CD4-positive, alpha-beta memory T cell (primary cell): ENCODE measurements at places on chromosomes 2 and 18.

- DNase-seq, result no peak
Observed at GRCh38 chr2:54258166-54258565, 2.1 kb upstream of the TSPYL6 start.

GRCh38 chr18:45793264-45793965 lies 32.1 kb upstream of the SIGLEC15 start:
- DNase-seq, result no peak

GRCh38 chr2:239339241-239339640 lies 61.6 kb downstream of the HDAC4 start:
- no peak for DNase-seq

GRCh38 chr18:48862132-48862531 lies 88.6 kb downstream of the SMAD7 start:
- no peak for DNase-seq

- no peak for DNase-seq
Observed at GRCh38 chr2:238369591-238370040, 49.3 kb downstream of the TRAF3IP1 start.

DNA sequence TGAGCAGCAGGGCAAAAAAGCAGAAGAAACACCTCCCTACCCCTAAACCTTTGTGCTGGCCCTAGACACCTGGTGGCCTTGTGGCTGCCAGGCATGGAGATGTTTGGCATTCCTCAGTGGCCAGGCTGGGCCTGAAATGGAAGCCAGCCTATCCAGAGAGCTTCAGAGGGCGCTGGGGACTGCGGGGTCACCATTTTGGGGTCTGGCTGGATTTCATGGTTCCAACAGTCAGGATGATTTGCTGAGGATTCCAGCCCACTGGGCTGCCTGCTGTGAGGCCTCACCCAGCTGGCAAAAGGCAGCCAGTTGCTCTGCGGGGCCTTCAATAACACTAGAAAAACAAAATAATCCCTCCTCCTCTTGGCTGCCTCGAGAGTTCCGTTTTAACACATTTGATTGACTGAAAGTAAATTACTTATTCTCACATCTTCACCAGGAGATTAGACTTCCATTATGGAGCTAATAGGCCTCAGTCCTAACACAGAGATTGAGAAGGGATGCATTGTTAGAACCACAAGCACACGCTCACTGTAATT lies 154.1 kb downstream of the EN1 start:
- DNase-seq, result no peak

DNA sequence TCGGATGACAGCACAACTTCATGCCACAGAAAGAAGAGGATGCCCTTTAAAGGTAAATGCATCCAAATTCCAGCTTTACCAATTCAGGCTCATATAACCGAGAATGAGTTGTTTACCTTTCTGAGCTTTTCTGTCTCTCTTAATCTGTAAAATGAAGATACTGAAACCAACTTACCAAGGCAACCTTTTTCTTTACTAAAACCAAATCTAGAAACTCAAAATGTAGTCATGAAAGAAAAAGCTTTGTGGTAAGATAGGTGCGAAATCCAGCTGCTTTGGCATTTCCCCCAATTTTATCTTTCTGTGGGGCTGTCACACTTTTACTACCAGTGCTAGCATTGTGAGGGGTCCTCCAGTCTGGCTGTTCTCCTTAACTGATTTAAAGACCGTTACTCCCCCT lies 240.4 kb downstream of the IKZF2 start:
- no peak for DNase-seq

GRCh38 chr2:233124421-233125080 lies 64.4 kb downstream of the INPP5D start:
- no peak for DNase-seq

- DNase-seq, result no peak
Observed at GRCh38 chr2:25098056-25098455, 56.2 kb downstream of the EFR3B start.

GRCh38 chr2:13114391-13114790 lies 397.7 kb downstream of the TRIB2 start:
- DNase-seq, result no peak

DNA sequence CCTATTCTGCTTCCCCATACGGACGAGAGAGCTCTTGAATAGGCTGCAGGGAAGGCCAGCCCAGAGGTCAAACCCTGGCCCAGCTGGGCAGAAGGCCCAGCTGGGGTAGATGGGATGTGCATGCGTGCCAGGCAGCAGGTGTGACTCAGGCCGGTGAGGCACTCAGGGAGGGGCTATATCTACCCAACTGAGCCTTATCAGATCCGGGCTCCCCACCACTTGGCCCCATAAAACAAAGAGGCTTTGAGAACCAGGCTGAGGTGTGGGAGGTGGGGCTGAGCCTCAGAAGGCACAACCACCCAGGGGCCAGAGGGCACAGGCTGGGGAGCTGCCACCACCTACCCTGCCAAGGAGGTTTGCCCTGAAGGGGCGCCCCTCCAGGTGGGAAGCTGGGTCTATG lies 8.0 kb upstream of the CFAP65 start:
- no peak for DNase-seq

DNA sequence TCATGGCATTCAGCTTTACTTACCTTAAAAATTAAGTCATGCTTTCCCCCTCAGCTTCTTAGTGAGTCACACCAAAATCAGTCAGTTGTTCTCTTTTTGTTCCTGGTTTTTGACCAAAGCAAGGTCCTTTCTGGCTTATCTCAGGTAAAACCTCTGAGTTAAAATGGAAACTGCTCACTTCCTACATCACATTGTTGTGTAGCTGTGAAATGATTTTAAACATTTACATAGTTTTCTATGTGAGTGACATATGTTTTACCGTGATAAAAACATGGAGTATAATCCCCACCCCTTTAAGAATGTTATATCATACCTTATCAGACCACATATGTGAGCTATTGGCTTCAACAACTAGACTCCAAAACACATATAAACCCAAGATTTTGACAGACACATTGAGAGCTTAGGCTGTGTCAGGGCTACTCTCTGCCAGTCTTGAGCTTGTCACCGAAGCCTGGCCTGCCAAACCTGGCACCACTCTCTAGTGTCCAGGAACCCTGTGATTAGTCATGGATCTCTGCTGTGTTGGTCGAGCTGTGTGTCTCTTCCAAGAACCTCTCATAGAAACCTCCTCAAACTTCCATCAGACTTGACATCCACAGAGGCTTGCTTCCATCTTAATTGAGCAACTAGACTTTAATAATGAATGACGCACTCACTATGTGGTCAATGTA lies 294.5 kb upstream of the FBXO11 start:
- DNase-seq, result no peak
